ENCODE measurements at places on chromosomes 12 and 14.

DNA sequence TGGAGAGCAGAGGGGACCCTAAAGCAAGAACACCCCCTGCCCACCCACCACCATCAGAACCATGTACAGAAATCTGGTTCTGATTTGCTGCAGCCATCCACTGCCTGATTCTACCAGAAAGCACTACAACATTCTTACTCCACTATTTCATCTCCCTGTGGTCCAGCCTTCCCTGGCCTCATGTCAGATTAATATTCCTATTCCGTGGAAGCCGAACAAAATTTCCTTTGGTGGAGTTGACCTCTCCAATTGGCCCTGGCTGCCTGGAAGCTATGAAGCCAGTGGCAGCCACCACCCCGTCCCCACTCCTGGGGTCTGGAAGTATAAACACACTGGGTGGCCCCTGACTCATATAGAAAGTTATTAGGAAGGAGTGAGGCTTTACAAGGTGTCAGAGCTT lies 60.2 kb downstream of the ANO2 start:
- DNase-seq = no peak

- DNase-seq = no peak
Observed at GRCh38 chr12:131918311-131919050, 10.6 kb upstream of the PUS1 start.

- DNase-seq = no peak
Observed at GRCh38 chr12:19404242-19404880, 34.9 kb upstream of the AEBP2 start.

- DNase-seq = no peak
Observed at GRCh38 chr12:89117448-89118034, 234.8 kb downstream of the DUSP6 start.

DNA sequence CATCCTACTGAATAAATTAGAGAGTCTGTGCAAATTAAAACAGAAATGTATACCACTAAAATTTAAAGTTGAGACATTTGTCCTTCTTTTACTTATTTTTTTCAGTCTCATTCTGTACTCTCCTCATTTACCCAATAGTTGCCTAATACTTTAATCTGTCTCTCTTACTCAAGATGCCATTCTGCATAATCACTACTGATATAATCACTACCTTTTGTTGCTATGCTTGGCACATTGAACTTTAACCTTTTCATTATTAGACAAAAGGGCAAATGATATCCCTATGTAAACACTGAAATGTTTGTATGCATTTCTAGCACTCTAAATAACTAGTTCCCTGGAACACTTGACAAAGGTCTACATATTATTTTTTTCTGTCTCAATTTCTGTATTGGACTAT lies 1108.3 kb upstream of the FLRT2 start:
- no peak for DNase-seq

GRCh38 chr12:1505576-1505975 lies 88.8 kb downstream of the FBXL14 start:
- no peak for DNase-seq

DNA sequence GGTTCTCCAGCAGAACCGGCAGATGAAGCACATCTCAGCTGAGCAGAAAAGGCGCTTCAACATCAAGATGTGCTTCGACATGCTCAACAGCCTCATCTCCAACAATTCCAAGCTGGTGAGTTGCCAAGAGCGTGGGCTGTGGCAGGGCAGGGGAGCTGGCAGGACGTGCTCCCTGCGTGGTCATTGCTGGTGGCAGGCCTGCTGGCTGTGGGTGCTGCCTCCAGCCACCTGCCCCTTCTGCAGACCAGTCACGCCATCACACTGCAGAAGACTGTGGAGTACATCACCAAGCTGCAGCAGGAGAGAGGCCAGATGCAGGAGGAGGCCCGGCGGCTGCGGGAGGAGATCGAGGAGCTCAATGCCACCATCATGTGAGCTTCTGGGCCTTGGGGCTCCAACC lies 35.8 kb downstream of the IL31 start:
- DNase-seq = no peak

- DNase-seq = no peak
Observed at GRCh38 chr14:79510659-79511058, 700.6 kb downstream of the DIO2 start.

DNA sequence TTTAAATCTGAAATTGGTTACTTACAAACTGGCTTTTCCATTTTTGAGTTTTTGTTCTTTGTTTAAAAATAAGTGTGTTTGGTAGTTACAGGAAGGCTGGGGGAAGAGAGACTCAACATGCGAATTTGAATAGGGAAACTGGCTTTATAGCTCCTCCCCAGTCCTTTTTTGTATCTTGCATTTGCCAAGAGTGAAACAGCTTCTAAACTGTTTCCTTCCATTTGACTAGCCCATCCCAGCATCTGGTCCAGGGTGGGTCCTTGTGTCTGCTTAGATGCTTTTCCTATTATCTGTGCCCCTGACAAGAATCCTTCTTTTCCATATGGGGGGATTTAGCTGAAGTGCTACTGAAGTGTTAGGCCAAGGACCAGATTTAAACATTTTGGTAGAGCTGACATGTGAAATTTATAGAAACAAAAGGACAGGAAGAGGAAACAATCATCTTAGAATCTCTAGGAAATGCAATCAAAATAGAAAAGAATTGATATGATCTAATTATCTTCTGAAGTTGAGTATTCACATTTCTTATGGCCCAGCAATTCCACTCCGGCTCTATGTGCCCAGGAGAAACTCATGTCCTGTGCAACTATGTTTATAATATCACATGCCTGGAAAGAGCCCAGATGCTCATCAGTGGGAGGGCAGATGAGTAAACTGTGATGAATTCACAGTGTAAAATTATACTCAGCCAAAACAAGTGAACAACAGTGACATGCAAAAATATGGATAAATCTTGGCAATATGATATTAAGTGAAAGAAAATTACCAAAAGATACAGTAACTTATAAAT lies 7.4 kb downstream of the SMOC1 start:
- no peak for DNase-seq

GRCh38 chr12:96486751-96487613 lies 2.4 kb upstream of the CFAP54 start:
- DNase-seq = no peak

DNA sequence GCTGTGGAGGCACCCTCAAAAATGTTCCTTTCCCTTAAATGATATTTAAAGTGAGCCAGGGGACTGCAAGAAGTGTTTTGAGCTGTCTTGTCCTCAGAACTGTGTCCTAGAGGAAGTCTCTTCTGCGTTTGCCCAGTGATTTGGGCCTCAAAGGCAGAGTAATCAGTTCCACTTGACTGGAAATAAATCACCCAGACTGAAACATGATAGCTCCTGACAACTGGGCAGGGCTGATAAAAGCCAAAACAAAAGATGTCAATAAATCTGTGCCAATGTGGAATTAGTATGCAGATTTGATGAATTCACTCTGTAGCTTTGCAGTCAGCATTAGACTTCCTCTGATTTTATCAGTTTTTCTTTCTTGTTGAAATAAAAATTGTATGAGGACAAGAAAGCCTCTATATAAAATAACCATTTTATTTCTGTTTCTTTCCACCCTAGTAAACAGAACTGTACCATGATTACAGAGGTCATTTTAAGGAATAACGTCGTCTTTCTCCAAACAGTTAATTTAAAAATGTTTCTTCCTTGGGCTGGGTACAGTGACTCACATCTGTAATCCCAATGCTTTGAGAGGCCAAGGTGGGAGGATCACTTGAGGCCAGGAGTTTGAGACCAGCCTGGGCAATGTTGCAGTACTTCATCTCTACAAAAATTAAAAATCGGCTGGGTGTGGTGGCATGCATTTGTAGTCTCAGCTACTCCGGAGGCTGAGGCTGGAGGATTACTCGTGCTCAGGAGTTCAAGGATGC lies 180.8 kb downstream of the ERC1 start:
- DNase-seq = no peak

DNA sequence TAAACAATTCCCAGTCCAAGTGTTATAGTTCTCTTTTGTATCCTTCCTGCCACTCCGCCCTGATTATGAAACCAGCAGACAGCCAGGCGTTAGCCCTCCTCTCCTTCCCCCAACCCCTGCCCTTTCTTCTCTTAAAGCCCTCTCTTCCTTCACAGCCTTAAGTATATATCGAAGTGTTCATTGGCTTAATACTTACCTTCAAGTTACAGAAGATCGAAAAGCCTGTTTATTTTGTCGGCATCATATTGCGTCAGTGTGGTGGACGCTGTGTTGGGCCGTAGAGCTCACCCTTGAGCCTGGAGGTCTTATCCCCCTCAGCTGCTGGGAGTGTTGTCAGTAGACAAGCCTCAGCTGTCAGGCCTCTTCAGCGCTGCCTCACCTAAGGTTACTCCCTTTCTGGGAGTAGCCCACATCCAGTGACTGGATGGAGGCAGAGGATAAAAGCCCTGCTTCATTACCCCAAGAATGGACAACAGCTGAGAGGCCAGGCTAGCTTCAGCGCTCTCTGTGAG lies 36.2 kb downstream of the CMAS start:
- no peak for DNase-seq

- DNase-seq = no peak
Observed at GRCh38 chr12:112513471-112513870, 94.7 kb downstream of the PTPN11 start.

DNA sequence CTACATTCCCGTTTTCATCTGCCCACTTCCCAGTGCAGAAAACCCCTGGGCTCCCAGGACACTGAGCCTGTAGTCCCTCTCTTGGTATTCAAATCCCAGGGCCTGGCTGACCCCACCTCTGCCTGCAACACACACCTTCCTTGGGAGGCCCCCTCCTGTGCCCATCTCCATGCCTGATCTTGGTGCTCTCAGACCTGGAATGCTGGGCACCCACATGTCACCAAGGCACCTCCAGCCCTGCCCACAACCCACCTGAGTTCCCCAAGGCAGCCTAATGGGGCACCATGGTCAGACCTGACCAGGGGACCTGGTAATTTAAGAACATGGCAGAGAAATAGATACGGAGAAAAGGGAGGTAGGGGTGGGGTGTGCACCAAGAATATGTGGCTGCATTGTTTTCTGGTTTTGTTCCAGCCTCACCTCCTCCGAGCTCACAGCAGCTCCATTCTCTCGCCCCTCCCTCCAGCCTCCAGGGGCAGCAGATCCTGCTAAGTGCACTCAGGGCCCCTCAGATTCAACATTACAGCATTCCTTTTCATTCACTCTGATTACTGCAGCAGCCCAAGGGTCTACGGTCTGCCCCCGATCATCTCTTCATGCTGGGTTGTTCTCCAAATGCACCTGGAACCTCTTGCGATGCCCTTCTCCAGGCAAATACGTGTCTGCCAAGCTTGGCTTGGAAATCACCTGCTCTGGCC lies 9.2 kb upstream of the HSP90AA1 start:
- DNase-seq = no peak

DNA sequence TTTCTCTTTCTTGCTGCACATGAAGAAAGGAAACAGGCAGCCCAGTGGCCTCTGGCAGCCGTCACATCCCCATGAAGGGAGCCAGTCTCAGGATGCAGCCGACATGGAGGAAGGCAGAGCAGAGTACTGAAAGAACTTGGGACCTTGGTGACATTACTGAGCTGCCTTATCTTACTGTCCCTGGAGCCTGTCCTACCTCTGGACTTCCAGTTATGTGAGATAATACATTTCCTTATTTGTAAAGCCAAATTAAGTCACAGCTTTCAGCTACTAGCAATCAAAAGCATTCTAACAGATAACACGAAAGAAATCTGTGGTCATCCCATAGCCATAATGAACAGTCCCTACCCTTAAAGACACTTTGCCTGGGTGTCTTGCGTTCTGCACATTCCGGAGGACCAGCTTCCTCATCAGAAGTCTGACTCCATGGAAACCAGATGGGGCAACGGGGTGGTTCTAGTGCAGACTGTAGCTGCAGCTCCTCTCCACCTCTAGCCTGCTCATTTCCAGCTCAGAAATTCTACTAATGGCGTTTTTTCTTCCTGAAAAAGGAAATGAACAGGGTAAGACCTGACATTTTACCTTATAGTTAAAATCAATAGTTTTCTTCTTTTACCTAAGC lies 7.8 kb upstream of the EGLN3 start:
- no peak for DNase-seq

- no peak for DNase-seq
Observed at GRCh38 chr14:89215114-89215513, 201.9 kb downstream of the FOXN3 start.

GRCh38 chr12:132572106-132572505 lies 38.3 kb downstream of the LRCOL1 start:
- DNase-seq = no peak

DNA sequence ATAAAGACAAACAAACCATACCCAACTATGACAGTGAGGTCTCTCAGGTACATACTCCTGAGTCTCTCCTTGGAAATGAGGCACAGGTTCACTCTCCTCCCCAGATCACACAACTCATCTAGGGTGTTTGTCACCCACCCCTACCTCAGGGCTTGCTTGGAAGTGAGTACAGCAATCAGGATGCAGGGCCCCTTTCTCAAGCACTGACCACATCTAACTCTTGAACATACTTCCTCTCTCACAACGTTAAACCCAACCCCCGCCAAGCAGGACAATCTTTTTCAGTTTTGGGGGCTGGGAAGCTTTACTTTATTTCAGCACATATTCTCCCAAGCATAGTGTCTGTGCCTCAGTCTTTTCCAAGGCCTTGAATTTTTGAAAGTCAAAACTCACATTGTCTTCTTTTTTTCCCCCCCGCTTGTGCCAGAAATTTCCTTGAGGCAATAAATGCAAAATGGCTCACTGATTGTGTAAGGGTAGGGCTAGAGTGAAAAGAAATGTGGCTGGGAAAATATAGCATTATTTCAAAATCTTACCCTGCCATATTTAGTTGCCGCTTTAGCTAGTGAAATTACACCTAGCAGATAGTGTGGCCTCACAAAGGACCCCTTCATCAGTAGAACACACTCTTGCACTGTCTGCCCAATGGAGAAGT lies 2.4 kb upstream of the GPR65 start:
- no peak for DNase-seq

DNA sequence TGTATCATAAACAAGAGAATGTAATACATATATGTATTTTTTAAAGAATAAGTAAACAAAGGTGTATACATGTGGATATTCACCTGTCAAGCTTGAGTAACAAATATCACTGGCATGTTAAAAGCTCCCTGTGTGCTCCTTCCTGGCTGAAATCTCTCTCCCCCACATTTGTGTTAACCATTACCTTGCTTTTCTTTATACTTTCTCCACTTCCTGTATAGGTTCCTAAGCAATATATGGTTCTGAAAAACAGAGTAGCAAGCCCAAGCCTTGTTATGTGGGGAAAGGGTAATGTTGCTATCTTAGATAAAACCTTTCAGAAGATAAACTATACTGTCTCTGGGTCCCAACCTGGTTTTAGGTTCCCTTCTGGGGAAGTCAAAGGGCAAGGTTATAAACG lies 32.3 kb upstream of the TBC1D30 start:
- DNase-seq = no peak

Measured in amniotic stem cell (primary cell).